GM23248 (cell line): ENCODE measurements at places on chromosomes 16 and 17. TPM values are rescaled to one million over a fixed set of nuclear protein-coding genes. Genes with fewer than 3 reads are reported as not detected.

DNA sequence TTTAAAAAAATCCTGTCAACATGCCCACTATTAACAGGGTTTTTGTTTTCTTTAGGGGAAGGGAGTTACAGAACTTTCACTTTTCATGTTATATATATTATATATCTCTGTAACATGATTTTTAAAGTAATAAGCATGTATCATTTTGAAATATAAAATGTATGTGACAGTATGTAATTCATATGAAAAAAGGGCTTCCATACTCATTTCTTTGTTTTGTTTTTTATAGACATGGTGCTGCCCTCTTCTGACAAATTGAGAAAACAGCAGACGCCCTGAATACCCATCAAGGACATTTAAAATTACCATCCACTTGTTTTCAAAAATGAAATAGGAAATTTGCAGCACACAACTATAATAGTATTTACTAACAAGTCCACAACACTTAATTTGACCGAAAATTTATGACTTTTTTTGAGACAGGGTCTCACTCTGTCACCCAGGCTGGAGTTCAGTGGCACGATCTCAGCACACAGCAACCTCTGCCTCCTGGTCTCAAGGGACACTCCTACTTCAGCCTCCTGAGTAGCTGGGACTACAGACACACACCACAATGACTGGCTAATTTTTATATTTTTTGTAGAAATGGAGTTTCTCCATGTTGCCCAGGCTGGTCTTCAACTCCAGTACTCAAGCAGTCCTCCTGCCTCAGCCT lies 30.4 kb downstream of the CFDP1 start:
- peak; percentile 75 for DNase-seq

MYH3 gene
- 1.1 and 3.1 TPM in 2 replicates for total RNA-seq

DNA sequence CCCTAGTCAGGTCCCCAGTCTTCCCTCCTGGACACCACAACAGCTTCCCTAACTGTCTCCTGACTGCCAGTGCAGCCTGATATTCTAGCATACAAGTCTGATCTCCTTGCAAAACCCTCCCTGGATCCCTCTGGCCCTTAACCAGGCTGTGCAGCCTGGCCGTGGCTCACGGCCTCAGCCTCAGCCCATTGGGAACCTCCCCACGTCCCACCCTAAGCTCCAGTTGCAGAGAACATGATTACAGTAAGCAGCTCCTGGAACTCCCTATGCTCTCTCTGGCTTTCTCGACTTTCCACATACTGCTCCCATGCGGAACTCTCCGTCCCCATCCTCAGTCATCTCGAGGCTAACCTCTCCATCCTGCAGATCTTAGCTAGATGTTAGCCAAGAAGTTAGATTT lies 13.0 kb downstream of the ALOX12B start:
- DNase-seq = no peak

GRCh38 chr16:12099451-12100123 lies 123.1 kb downstream of the SNX29 start:
- DNase-seq = no peak

SLFN11 gene
- total RNA-seq = 49.3 and 59.7 TPM in 2 replicates

GRCh38 chr16:89907055-89907814 lies 11.4 kb upstream of the MC1R start:
- no peak for DNase-seq

DNA sequence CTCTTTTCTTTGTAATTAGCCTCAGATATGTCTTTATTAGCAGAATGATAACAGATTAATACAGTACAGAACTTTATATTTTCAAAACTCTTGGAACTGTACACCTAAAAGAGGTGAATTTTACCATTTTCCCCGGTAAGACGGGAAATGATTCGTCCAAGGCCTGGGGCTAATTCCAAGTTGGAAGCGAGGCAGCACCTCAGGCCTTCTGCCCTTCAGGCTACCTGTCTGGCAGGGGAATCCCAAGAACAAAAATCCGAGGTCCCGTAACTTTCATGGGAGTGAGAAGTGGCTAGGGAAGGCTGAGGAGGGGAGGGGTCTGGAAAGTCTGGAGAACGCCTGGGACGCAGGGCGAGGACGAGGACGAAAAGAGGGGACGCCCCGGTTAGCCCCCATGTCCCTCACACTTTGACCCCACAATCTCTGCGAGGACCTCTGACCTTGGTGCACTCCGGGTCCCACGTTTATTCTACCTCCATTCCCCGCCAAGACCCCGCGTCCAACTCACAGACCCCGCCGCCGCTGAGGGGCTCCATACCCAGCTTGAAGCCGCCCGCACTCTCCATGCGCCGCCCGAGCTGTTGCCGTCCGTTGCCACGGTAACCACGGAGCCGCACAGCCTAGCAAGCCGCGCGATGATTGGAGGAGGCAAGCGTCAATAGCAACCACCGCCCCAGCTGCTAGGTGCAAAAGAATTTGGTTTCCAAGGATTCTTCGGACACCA lies at the start of gene HYDIN:
Gene HYDIN (minus strand): TSS at position 601 of the 724 bp plus-strand sequence. CDS start 43,827 bp downstream, outside the sequence.
- DNase-seq = peak; percentile 63

- DNase-seq = no peak
These were observed 12.8 kb downstream of the RAB11FIP4 start for GRCh38 chr17:31404028-31404949.

IGFALS gene
- total RNA-seq = 0.51 TPM in 1 of 2 replicates, not detected in the other

DNA sequence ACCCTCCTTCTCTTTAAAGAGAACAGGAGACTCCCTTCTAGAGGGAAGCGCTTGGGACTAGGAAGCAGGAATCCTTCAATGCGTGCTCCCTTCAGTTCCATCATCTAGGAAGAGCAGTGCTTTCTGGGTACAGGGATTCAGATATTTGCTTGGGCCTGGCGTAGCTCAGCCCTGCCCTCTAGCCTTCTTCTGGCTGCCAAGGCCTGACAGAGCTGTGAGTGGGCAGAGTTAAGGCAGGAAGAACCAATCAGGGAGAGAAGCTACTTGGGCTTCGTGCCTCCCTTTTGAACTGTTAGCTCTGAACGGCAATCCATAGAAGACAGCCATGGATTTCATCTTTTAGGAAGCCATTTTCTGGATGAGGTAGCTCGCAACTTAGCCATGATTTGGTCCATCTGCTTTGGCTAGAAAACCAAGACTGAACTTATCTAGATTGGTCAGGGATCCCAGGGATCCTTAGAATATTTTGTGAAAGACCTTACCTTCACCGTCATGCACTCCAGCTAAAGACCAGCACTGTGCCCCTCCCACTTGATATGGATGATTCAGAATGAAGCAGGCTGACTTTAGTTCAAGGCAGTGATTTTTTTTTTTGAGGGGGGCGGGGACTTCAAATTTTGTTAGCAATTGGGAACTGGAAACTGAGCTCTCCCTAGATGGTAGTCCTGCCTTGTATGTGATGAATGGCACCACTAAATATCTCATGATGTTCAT lies 2.5 kb upstream of the CORO6 start:
- DNase-seq = peak; percentile 91

DNA sequence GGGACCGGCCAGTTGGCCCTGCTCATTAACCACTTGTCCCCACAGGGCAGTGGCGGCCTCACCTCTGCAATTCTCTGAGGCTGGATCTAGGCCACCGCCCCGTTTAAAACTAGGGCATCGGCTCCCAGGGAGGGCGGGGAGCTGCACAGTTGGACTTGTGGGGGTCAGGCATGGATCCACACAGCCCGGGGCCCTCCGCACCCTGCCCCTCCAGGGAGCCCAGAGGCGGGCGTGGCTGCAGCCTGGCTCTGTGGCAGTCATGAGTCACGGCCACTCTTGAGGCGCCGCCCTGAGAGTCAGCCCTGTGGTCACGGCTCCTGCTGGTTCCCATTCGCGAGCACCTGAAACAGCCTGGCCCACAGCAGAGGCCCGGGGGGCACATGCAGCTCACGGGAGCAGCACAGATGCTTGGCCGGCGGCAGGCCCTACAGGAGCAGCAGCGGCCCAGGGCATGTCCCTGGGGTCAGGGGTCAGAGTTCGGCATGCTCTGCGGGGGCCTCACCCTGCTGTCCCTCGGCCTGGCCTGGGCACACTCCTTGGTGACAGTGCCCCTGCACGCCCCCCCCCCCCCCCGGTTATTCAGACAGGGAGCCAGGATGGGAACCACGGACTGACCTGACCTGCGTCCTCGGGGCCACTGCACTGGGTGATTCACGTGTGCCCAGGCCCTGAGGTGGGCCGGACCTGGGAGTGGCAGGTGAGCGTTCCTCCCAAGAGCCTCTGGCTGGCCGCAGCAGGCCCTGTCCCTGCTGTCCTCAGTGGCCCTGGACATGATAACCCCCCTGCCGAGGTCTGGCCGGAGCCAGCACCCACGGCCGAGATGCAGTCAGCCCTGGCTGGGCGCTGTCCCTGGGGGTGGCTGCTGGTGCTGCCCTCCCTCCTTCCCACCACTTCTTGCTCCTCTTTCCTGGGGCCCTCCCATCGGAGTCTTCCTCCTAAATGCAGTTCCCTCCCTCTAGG lies 8.2 kb downstream of the CAPN15 start:
- DNase-seq = peak; percentile 98

DNA sequence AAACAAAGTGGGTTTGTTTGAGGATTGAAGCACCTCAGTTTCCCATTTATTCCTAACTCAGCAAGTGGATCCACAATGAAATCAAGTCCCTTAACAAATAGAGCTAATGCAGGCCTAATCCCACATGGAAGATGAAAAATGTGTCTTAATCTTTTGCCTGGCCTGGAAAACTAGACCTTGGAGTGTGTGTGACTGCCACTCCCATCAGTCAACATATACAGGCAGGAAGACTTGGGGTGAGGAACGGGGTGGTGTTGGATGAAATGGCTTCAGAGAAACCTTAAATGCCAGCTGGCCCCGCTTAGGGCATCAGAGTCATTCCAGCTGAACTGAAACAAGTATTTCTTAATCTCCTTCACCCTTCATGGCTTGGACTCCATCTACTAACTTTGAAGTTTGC lies 269.5 kb downstream of the MAF start:
- no peak for DNase-seq

SALL1 gene
- total RNA-seq = 1.8 and 2.6 TPM in 2 replicates

- DNase-seq = peak; percentile 34
These were observed 57.9 kb downstream of the PHKB start for GRCh38 chr16:47519037-47519436.

FBXW10 gene
- 0.11 and 0.25 TPM in 2 replicates for total RNA-seq

ZBTB4 gene
- 32.9 and 35.9 TPM in 2 replicates for total RNA-seq

EVPL gene
- not detected in 2 replicates for total RNA-seq

- DNase-seq = no peak
These were observed 296.9 kb upstream of the GOT2 start for GRCh38 chr16:59030923-59031485.

BFAR gene
- total RNA-seq = 60.1 and 122 TPM in 2 replicates

DNA sequence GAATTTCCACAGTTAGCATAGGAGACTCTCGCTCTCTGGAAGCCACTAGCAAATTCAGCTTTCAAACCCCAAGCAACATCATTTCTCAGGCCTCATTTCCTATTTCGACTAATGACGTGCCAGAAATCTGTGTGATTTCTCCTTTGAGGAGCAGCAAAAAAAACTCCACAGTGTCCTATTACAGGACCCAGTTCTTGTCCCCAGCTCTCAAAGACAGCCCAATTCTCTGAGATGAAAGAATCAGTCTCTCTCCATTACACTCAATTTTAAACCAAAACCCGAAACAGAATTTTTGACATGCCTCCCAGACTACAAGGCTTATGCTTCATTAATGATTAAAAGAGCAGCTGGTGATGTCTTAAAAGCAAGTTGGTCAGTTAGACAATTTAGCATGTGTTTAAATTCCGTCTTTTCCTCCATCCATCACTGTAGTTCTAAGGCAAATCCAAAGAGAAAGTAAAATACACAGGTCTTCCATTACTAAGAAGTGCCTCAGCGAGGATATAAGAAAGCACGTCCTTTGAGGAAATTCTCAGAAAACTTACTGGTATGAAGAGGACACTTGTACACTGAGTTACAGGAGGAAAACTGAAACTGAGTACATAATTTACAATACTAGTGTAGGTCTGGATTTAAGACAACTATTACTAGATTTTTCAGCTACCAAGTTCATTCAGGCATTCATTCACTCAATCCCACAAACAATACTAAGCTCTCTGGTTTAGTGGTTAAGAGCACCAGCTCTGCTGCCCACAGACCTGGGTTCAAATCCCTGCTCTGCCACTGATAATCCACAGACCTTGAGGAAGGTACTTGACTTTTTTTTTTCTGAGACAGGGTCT lies 12.5 kb downstream of the TOM1L2 start:
- DNase-seq = peak; percentile 65

DNA sequence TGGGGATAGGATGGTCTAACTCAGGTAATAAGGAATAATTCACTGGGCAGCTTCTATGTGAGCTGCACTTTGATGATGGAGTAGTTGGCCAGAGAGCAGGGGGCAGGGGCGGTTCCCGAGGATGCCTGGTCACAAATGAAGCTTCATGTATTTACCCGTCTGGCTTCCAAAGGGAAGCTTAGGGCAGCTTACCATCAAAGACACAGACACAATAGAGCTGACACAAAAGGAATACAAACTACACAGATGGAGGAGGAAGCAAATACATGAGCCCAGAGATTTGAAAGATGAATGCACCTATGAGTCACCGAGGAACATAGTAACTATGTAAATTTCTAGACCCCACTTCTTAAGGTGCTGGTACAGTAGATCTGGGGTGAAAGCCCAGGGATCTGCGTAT lies 8.7 kb upstream of the EMP2 start:
- no peak for DNase-seq

DNA sequence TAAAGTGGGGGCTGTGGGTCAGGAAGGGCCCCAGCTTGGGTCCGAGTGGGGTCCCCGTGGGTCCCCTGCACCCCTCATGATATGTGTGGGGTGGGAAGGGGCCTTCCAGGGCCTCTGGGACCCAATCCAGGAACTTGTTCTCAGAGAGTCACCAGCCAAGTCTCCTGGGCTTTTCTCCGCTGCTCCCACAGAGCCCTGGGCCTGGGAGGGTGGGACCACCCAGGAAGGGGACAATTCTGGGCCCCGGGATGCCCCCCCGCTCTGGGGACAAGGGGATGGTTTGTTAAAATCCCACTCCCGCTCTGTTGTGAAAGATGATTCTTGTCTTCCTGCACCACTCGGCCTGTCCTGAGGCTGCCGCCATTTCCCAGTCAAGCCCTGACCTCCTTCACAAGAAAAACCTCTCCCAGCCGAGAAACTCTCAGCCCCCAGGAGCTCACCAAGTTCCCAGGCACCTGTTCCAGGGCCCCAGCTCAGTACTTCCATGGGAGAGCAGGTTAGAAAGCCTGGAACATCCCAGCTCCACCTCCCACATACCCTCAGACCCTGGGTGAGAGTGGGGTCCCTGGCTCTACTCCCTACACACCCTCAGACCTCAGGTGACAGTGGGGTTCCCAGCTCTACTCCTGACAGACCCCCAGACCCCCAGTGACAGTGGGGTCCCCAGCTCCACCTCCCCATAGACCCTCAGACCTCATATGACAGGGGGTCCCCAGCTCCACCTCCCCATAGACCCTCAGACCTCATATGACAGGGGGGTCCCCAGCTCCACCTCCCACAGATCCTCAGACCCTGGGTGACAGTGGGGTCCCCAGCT lies 75.1 kb downstream of the METRNL start:
- DNase-seq = no peak

GRCh38 chr17:15307710-15308111 lies 33.7 kb downstream of the TEKT3 start:
- no peak for DNase-seq

DNA sequence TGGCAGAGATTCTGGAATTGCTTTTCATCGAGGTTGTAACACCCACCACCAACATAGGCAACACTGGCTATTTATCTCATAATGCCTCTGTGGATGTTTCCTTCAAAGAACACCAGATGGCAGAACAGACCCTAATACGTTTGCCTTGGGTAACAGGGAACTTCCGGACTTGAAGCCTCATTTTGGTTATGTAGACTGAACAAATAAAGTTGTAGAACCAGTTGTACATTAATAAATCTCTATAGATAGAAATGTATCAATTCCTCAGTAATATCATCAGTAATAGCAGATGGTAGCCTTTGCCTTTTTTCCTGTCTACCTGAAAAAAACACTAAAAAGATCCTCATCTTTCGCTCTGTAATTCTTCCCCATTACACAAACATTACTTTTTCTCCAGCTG lies 25.9 kb upstream of the APOH start:
- DNase-seq = peak; percentile 88

HS3ST3A1 gene
- 85.1 and 99.3 TPM in 2 replicates for total RNA-seq

UBE2I gene
- 46.5 and 77.7 TPM in 2 replicates for total RNA-seq
